ENCODE measurements at places on chromosomes 1 and 21. TPM values are rescaled to one million over a fixed set of nuclear protein-coding genes. Genes with fewer than 3 reads are reported as not detected.

Gene SAMD13
- total RNA-seq = 4.5 TPM

DNA sequence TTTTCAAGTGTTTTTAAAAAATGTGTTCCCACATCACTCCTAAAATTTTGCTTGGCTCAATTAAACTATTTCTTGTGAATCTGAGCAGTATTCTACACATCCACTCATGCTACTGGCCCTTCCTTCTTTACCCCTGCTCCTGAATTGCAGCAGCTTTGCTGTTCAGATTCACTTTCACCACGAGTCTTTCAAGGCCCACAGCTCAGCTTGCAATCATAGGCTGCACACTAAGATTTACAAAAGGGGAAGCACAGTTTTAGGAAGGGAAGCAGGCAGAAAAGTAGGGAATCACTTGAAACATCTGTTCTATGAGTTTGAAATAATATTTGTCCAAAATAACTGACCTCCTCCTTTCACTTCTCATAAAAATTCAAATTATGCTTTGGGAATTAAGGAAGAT, 70.9 kb upstream of the EDEM3 start:
- DNase-seq = no peak

DNA sequence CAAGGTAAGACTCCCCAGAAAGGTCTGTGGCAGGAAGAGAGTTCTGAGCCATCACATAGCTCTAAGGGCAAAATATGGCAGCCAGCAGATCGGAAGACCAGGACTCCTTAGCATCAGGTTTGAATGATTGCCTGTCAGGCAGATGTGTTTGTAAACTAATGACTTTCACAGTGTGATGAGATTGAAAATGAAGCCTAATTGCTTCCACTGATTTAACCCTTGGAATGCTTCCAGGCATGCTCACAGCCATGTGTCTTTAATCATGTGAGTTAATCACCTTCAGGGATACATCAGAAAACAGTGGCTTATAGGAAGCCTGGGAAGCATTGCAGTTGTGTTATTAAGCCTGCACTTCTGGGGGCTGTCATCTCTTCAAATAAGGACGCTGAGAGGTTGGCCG, 82.8 kb downstream of the LRRC53 start:
- DNase-seq = no peak

GRCh38 chr21:14670409-14670808, 124.3 kb upstream of the SAMSN1 start:
- no peak for DNase-seq

- no peak for DNase-seq
Measured at GRCh38 chr1:27047914-27048313, 35.3 kb upstream of the TENT5B start.

DNA sequence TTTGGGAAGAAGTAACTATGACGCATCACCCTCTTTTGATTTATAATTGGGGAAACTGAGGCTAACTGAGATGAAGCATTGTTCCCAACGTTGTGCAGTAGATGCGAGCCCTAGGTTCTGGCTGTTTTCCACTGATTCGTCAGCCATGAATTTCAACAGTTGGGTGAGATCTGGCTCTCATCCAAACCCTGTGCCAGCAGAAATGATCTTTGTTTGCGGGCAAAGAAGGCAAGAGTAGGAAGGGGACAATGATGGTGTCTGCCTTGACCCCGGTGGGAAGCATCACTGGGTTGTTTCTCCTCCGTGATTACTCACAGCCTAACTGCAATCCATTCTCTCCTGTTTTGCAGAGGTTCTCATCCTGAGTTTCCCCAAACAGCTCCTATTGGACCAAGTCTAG, 142.3 kb downstream of the MIS18A start:
- no peak for DNase-seq

Gene PCAT6
- total RNA-seq = 2.0 TPM

GRCh38 chr1:54551891-54552290, 3.9 kb downstream of the ACOT11 start:
- DNase-seq = no peak

DNA sequence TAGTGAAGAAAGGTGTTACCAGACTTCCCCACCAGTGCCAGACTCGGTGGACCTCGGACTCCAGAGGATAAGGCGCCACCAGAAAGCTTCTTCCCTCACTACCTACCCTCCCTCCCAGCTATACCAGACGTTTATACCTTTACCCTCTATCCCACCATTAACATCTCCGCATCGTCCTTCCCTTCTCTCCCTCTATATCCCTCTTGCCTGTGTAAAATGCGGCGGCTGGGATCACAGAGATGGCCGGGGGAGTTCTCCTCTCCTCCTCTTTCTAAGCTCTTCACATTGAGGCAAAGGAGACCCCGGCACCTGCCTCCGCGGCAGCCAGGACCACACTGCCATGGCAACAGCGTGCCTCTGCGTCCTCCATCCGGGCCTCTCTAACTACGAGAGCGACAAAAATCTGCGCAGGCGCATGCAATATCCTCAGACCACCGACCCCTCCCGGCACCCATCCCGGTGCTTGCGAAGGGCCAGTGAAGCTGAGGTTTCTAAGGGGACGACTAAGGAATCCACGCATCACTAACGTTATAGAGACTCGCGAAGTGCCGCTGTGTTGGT, at the start of gene CCDC181:
TSS of gene CCDC181 (minus strand) at position 394 of the 561 bp plus-strand sequence. CDS start 2,547 bp downstream, outside the sequence.
- peak; percentile 92 for DNase-seq

GRCh38 chr1:212782422-212783154, 9.0 kb downstream of the NSL1 start:
- DNase-seq = no peak

Gene CTSE
- total RNA-seq = 1.6 TPM

- no peak for DNase-seq
Measured at GRCh38 chr1:96374076-96374762, 347.4 kb upstream of the PTBP2 start.

DNA sequence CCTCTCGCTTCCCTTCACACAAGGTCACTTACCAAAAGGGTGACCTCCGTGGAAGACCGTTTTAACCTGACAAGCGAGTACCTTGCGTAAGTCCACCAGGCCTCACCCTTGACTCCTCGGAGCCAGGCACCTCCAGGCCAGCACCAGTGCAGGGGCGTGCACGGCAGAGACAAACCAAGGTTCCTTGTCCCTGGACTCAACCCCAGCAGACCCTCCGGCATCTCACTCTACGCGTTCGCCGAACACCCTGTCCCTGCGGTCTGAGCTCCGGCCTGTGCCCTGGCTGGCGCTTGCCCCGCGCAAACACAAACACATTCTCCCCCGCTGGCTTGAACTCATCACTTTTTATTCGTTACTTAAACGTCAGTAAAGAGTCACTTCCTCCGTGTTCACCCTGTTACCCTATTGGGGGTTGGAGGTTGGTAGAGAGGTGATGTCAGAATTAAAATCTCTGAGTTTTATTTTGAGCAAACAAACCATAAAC, 4.5 kb downstream of the TBX15 start:
- DNase-seq = no peak

Gene ATXN7L2
- total RNA-seq = 7.3 TPM

Gene P3H1
- total RNA-seq = 29.7 TPM

DNA sequence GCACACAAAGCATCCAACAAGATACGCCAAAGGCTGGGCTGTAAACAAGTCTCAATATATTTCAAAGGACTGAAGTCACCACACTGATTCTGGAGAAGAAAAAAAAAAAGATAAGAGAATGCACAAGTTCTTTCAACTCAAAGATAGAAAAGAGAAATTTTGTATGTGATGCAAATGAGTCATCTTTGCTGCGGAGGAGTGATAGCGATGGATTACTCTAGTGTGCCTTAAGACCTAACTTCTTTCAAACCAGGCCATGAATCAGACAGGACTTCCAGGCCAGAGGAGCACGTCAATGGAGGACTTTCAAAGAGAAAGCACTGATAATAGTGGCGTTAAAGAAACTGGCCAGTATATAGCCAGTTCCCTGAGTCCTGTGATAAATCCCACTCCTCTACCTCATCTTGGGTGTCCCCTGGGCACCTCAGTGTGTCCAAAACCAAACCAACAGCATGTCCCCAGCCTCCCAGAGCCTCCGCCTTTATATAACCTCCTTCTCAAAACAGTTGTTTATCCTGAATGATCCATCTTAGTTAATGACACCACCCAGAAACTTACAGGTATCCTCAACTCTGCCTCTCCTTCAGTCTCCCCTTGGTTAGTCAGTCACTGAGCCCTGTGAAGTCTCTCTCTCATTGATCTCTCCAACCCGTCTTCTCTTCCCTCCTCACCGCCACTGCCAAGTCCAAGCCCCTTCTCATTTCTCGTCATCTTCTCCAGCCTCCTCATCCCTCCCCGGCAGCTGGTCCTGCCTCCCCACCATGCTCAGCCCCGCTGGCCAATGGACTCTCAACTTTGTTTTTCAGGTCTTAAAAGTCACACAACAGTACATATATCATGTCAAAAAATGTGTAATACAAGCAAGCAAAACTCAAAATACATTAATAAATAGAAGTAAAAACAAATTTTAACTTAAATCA, 47.2 kb upstream of the IFFO2 start:
- no peak for DNase-seq

DNA sequence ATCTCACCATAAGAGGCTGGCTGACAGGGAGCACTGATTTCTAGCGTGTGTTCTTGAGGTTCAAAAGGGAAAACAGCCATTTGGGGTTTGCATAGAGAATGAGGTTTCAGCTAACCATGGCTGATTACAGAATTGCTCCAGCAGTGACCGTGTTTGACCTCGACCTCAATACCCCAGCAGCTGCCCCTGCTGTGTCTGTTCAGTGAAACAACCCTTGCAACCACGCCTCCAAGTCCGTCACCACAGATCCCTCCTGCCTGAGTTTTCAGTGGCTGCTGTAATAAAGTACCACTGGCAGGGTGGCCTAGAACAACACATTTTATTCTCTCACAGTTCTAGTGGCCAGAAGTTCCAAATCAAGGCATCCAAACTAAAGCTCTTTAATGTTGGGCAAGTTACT, 147.7 kb downstream of the HUNK start:
- peak; percentile 15 for DNase-seq

Gene RAP1GAP
- 39.2 TPM for total RNA-seq

GRCh38 chr1:3711780-3712451, 40.3 kb upstream of the CCDC27 start:
- no peak for DNase-seq

GRCh38 chr1:56414728-56415224, 164.6 kb downstream of the PLPP3 start:
- no peak for DNase-seq

DNA sequence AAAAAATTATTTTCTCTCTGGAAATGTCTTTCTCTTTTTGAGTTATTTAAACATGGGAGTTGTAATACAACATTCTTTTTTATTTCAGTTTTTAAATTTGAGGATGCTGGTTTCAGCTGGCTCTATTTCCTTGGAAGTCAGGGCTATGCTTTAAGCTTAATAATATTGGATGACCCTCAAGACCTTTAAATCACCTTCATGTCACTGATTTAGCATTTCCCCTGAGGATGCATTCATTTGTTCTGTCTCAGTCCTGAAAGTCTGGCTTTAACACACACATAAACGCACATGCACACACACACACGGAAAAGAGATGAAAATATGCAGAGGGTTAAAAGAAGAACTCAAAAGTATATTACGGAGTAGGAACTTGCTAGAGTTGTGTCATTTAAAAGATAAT, 260.5 kb downstream of the PTBP2 start:
- DNase-seq = no peak

DNA sequence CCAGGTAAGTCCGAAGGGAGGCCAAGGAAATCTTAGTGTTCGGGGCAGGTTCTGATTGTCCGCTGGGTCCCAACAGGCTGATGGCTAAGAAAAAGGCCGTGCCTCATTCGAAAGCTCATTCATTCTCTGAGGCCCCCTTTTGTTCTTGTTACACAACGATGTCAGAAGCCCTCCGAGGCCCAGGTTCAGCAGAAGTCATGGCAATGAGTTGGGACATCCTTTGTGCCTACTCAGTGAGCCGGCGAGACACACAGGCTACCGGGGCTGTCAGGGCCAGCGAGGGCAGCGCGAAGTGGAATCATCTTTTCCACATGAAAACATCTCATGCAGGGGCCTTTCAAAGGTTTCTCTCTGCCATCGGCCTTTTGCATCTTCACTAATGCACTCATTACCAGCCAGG, 49.0 kb upstream of the EFHD2 start:
- no peak for DNase-seq

DNA sequence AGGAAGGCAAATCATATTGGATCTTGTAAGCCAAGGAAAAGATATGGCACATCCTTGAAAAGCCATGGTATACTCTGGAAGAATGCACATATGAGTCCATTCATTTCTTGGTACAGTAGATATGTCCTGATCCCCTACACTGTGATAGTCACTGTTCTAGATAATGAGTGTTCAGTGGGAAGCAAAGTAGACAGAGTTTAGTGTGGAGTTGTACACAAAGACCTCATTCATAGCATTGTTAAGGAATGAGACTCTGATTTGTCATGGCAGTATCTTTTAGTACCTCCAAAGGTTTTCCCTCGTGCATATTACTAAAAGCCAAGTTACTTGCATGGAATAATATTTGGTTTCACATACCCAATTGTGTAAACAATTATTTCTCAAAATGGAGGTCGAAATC, 204.7 kb downstream of the NFIA start:
- no peak for DNase-seq

Gene PRAMEF12
- not detected for total RNA-seq

DNA sequence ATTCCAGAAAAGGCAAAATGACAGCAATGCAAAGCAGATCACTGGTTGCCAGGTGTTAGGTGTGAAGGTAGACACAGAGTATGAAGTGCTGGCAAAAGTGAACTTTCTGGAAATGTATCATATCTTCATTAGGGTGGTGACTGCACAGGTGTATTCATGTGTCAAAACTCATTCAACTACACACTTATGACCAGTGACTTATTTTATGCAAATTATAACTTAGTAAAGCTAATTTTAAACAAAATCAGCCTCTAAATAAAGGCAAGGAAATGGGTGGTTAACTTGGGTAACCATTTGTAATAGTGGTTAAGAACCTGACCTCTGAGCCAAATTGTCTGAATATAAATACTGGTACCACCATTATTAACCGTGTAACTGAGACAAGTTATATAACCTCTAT, 7.4 kb downstream of the COP1 start:
- DNase-seq = no peak

Gene CDC42BPA
- total RNA-seq = 60.7 TPM

Gene TAF12
- 15.0 TPM for total RNA-seq

DNA sequence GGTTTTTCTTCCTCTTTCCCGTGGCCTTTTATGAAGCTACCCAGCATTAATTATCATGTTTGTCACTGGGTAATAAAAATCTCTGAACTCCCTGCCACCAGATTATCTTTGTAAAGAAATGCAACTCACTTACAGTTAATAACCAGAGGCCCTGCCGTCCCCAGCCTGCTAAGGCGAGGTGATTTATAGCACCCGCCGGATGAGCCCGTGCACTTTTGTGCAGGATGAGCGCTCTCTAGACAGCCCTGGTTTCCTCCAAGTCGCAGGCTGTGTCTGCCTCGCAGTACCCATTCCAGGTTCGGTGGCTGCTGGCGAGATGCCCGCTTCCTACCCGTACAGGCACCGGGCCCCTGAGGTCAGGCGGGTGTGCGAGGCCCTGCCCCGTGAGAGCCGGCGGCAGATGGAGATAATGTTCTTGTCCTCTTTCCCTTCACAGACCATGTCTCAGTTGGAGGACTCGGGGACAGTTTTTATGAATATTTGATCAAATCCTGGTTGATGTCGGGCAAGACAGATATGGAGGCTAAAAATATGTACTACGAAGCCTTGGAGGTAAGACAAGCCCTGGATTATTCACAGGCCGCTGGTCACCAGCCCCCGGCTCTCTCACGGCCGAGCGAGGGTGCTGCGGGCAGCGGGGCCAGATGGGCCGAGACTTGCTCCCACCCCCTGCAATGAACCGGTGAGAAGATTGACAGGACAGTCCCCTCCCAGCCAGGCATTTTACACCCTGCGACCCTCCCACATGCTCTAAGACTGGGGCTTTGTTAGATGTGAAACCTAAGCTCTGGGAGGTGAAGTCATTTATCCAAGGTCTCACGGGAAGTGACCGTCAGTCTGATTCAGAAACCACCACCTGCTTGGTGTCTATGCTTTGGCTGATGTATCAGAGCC, 28.5 kb upstream of the SELENON start:
- DNase-seq = peak; percentile 95
